Mesendoderm (in vitro differentiated cells): ENCODE measurements at places on chromosomes 12 and 14.

GRCh38 chr12:107921062-107921461 lies 146.6 kb downstream of the ASCL4 start:
- no peak for DNase-seq

DNA sequence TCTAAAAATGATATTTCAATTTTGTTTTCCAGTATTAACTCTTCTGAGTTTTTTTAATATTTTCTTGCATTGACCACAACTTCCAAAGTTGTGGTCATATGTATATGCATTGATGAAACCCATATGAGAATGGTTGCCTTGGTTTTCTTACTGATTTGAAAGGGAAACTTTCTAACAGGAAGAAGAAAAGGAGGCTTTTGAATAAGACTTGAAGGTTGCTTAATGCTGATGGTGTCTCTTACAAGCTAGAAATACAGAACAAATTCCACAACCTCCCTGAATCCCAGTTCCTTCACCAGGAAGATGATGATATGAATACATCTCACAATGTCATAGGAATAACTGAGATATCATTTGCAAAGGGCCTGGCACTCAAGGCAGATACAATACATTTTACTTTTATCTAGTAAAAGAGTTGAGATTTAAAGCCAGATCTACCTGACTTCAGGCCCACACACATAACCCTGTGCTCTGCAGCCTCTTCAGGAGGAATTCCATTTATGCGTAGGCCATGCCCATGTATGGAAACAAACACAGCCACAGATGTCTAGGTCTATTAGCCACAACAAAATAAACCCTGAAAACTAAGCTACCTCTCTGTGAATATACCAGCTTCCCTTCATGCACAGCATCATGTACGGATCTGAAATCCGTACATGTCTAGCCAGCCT lies 165.4 kb upstream of the PLEKHG7 start:
- DNase-seq, result peak; percentile 42

DNA sequence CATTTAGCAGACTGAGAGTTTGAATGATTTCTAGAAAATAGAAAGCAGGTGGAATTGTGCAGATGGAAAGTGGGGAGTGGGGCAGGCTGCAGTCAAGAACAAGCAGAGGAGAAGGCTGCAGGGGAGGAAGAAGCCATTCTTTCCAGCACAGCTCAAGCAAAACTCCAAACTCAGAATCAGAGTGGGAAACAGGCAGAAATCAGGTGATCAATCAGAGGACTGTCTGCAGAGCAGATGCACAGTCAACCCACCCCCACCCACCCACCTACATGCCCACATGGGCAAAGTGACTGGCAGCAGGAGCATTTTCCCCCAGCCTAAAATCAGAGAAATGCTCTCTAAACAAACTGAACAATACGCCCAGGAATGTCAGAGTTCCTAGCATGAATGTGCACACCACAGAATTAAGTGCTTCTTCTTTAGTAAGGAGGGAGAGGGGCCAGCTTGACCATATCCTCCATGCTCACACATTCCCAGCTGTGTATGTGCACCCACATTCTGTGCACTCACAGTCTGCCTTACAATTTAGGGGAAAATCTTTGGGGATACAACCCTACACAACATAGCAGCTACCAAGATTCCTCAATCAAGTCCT lies 194.1 kb upstream of the PLEKHA5 start:
- DNase-seq, result no peak

DNA sequence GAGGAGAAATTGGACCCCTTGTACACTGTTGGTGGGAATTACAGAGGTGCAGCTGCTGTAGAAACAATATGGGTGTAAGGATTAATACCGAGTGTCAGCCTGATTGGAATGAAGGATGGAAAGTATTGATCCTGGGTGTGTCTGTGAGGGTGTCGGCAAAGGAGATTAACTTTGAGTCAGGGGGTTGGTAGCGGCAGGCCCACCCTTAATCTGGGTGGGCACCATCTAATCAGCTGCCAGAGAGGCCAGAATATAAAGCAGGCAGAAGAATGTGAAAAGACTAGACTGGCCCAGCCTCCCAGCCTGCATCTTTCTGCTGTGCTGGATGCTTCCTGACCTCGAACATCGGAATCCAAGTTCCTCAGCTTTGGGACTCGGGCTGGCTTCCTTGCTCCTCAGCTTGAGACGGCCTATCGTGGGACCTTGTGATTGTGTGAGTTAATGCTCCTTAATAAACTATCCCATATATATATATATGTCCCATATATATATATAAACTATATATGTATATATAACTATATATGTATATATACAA lies 38.4 kb upstream of the PPP2R5C start:
- no peak for DNase-seq

GRCh38 chr12:26122061-26122680 lies 2.7 kb downstream of the BHLHE41 start:
- peak; percentile 19 for DNase-seq

DNA sequence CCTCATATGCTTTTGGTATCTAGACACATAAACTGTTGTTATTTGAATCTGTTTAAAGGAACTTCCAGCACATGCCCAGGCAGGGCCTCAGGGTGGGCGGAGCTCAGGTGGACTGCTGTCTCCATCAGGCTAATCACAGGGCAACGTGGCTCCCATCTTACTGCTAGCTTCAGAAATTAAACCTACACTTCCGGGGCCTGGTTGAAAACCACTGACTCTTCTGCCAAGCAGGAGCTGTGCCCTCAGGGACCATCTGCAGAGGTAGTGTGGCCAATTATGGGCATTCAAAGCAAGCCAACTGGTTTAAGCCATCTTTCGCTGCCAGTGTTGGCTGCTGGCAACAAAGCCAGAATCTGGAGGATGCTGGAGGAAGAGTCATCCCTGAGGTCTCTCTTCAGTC lies 97.5 kb downstream of the TMX1 start:
- DNase-seq, result no peak

DNA sequence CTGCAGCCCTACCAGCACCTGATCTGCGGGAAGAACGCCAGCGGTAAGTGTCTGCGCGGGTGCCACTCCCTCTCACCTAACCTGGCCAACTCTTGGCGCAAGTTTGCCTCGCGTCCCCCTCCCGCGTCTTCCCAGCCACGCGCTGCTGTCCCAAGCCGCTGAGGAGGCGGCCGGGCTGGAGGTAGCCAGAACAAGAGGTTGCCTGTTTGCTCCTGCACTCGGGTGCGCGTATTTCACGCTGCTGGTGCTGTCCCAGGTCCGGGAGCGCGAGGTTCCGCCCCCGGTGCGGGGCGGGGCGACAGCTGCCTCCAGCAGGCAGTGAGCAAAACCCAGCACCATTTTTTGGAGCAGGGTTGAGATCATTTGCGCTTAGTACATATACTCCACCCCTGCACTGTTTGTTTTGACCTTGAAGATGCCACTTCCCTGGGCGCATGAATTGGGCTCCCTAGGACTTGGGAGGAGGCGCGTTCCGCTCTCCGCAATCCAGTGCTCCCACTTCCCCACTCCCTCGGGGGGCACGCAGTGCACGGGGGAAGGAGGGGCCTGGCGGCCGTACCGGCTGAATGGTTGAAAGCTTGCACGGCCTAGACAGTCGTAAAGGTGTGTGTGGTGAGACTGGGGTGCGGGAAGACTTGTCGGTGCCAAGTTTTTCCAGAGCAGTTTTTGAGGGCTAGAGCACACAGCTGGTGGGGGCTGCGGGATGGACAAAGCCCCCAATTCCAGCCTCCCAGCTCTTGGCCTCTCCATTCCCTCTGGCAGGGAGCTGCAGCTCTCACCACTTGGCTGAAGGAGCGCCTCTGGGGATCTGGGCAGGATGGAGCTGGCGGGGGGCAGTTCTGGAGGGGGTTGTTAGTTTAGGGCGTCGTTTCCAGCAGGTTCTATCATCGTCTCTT lies 226.9 kb upstream of the CRY1 start:
- DNase-seq, result peak; percentile 83

- DNase-seq, result no peak
Observed at GRCh38 chr14:35236806-35237205, 55.4 kb upstream of the PSMA6 start.

GRCh38 chr12:15608941-15609340 lies 180.2 kb downstream of the EPS8 start:
- no peak for DNase-seq

DNA sequence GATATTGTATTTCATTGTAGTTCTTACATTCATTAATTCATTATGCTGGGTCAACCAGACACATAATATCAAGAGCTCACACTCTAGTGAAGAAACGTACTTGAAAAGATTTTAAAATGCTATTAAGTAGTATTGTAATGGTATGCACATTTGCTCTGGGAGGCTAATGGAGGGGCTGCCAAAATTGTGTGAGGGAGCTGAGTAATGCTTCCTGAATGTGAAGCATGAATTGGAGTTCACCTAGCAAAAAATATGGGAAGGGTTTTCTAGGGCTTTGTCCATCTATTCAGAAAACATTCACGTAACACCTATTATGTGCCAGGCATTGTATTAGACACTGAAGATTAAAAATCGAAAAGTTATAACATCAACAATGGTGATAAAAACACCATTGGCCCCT lies 403.8 kb upstream of the PDE3A start:
- no peak for DNase-seq

GRCh38 chr14:86575141-86575540 lies 1045.2 kb downstream of the FLRT2 start:
- no peak for DNase-seq

DNA sequence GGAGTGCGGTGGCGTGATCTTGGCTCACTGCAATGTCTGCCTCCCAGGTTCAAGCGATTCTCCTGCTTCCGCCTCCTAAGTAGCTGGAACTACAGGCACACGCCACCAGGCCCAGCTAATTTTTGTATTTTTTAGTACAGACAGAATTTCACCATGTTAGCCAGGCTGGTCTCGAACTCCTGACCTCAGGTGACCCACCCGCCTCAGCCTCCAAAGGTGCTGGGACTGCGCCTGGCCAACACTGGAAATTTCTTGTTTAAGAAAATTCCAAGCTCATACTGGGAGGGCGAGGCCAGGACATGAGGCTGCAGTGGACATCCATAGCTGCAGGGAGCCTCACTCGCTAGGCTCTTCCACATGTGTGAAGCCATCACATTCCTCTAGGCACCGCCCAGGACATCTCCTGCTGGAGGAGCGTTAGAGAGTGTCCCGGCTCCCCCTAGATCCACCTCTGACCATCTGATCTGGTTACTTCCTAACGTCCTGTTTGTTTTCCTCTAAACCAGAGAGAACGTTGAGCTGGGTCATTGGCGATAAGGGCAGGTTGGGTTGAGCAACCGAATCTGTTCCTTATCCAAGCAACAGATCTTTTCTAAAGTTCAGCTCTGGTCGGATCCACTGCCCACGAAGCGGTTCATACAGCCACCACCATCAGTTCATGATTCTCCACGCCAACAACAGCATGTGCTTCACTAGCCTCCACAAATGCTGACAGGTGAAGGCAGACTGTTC lies 108.2 kb upstream of the MED13L start:
- peak; percentile 84 for DNase-seq

- no peak for DNase-seq
Observed at GRCh38 chr12:44377443-44378187, 498.5 kb downstream of the NELL2 start.

GRCh38 chr12:124646385-124647230 lies 79.2 kb upstream of the NCOR2 start:
- no peak for DNase-seq

GRCh38 chr14:64812412-64812811 lies 67.3 kb downstream of the SPTB start:
- peak; percentile 48 for DNase-seq

DNA sequence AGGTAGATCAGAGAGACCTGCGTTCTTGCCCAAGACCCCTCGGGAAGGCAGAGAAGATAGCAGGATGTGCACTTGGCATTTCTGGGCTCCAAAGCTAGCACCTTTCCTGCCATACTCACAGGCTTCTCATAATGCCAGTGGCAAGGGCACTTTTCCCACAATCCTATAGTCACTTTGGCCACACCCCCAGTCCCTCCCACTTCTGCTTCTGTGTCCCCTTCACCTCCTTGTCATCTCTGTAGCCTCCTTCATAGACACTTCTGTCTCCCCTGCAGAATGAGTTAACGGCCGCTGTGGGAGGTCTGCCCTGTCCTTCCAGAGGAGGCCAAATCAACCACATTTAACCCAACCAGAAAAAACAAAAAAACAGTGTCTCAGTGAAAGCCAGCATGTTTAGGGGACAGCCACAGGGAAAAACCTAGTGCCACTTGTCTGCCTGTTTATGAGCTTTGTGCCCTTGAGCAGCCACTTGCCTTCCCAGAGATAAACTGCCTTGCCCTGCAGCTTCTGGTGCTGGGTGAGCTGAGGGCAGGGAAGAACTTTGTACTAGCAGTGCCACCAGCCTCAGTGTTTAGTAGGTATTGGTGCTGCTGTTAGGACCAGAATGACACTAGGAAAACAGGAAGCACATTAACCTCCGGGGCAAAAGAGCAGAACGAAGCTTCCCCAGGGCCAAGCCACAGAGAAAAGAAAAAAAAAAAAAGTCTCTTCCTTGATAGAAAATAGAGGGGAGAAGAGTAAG lies 193.0 kb upstream of the PWP1 start:
- DNase-seq, result no peak

DNA sequence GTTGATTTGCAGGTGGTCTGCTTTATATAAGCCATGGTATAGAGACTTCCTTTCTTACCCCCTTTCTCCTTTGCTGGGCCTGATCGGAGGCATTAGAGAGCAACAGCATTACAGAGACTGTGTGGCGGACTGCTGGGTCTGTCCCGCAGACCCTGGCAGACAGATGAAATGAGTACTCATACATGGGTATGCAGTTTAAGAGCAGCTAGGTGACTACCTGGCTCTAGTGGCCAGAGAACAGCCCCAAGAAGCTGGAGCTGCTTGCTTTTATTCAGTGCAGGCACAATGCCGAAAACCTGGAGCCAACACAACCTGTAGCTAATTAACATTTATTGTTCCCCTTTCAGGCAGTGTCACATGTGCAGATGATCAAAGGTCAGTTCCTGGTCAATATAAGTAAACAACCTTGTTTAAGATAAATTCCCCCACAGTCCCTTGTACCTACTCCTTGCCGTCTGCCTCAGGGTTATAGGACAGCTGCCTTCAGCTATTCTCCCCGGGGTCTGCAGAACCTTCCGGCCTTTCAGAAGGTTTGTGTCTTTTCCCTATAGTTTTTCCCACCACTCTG lies 160.0 kb downstream of the TRHDE start:
- DNase-seq, result no peak

DNA sequence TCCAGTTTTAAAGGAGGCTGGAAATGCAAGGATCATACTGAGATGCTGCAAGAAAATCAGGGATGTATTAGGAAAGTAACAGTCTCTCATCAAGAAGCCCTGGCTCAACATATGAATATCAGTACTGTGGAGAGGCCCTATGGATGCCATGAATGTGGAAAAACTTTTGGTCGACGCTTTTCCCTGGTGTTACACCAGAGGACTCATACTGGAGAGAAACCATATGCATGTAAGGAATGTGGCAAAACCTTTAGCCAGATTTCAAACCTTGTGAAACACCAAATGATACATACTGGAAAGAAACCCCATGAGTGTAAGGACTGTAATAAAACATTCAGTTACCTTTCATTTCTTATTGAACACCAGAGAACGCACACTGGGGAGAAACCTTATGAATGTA lies 24.5 kb downstream of the ZNF891 start:
- DNase-seq, result peak; percentile 26

GRCh38 chr12:34398706-34399630 lies 376.7 kb downstream of the ALG10 start:
- DNase-seq, result no peak

GRCh38 chr12:32877601-32878459 lies 18.7 kb downstream of the PKP2 start:
- peak; percentile 69 for DNase-seq
